Ascending aorta (tissue), 2 donors: ENCODE measurements at places on chromosomes 4 and X.

GRCh38 chr4:177182166-177182565 lies 127.5 kb upstream of the NEIL3 start:
- no peak for DNase-seq

GRCh38 chrX:10636851-10637250 lies 16.5 kb upstream of the MID1 start:
- DNase-seq, result no peak

DNA sequence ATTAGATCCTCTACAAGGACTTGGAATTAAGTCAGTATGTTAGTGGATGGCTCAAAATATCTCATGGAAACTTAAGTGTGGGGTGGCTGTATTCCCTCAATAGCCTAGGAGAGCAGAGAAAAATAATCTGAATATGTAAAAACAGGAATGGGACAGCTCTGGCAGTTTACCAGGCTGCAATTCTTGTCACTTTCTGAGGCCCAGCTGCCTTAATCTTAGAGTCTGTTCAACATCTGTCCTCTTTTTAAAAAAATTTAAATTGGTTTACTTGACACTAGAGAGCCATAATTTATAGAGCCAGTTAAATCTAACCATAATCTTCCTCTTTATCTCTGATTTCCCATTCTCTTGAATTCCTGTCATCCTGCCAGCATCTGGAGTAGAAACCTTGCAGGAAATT lies 109.2 kb upstream of the CXCL13 start:
- no peak for DNase-seq

- DNase-seq, result no peak
Observed at GRCh38 chr4:151266497-151266896, 10.5 kb upstream of the PRSS48 start.

DNA sequence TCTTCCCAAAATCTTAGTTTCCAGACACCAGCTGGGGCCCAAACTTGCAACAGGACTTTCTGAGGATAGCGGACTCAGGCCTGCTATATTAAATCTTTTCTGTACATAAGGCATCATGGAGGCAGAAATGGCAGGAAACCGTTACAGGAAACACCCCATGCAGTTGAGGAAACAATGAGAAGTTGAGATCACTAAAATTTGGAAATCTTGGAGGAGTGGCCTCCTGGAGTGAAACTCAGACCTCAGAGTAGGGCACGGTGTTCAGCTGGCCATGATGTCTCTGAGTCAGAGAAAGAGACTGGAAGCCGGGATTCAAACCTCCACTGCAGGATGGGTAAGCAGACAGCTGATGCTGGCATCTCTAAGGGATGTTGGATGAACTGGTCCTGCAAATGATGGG lies 372.6 kb upstream of the CTSO start:
- DNase-seq, result no peak

DNA sequence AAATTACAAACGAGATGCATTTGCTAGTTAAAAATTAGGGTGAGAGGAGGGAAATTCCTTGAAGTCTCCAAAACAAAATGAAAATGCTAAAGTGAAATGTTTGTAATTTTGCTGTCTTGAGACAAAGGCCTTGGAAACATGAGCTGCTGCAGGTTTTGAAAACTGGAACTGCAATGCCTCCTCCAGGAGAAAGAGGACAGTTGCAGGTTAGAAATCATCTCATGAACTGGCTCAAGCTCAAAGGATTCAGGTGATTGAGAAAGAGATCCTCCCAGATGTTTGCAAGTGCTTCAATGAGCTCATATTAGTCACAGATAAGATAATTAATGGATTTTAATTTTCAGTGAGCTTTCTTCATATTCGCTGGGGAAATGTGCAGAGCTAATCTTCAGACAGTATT lies 32.4 kb downstream of the SMPX start:
- no peak for DNase-seq

GRCh38 chrX:148381603-148382002 lies 118.8 kb upstream of the AFF2 start:
- DNase-seq, result no peak

- DNase-seq, result no peak
Observed at GRCh38 chr4:143341186-143341755, 4.6 kb downstream of the GAB1 start.

GRCh38 chr4:83556816-83557215 lies 20.9 kb downstream of the GPAT3 start:
- DNase-seq, result no peak

DNA sequence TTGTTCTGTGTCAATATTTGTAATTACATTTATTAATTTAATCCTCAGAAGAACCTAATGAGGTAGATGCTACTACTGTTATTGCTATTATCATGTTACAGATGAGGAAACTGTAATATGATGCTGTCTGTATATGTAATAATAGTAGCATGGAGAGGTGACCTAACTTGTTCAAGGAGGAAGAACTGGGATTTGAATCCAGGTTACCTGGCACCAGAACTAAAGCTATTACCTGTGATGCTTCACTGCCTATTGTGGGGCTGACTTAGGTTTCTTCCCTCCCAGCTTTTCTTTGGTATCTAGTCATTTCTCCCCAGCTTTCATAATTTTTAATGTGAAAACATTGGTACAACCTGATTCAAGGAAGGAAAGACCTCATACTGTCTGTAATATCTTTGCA lies 43.6 kb downstream of the RAPGEF2 start:
- no peak for DNase-seq

DNA sequence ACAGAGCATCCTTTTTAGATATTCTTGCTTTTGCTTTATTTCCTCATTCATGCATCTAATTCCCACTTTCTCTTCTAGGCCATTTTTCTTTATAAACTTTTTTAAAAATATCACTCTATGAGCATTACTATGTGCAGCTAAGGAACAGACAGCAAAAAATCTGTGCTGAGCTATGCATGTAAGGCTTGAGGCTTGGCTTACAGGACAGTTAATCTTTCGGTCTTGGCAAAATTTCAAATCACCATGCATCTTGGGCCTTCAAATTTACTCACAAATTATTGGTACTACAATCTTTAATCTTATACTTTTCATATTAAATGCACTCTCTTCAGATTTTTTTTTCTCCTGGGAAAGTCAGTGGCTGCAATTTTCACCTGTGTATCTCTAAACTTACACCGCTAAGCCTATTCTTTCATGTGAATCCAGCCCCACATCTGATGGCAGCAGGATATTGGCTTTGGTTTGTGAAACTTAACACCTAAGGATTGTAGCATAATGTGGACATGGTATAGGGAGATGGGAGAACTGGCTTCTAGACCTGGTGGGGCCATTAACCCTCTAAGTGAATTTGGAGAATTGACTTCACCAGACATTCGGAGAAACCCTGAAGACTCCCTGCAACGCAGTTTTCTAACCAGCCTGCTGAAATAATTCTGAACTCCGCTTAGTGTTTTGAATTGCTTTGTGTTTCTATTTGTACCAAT lies 278.3 kb downstream of the SPRY1 start:
- DNase-seq, result no peak

GRCh38 chrX:72576141-72576894 lies 3.7 kb upstream of the HDAC8 start:
- no peak for DNase-seq

DNA sequence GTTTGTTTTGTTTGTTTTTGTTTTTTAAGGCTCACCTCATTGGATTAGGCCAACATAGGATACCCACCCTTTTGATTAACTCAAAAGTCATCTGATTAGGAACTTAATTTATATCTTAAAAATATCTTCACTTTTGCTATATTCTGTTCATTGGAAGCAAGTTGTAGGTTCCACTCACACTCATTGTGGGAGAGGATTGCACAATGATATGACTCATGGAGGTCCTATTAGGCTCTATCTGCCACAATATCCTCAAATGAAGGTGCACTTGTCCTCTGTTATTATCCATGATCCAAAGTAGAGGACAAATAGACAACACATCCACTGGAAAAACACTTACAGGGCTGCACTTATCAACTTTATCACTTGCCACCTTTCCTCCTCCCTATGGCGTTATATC lies 60.5 kb upstream of the ADAMTS3 start:
- no peak for DNase-seq

DNA sequence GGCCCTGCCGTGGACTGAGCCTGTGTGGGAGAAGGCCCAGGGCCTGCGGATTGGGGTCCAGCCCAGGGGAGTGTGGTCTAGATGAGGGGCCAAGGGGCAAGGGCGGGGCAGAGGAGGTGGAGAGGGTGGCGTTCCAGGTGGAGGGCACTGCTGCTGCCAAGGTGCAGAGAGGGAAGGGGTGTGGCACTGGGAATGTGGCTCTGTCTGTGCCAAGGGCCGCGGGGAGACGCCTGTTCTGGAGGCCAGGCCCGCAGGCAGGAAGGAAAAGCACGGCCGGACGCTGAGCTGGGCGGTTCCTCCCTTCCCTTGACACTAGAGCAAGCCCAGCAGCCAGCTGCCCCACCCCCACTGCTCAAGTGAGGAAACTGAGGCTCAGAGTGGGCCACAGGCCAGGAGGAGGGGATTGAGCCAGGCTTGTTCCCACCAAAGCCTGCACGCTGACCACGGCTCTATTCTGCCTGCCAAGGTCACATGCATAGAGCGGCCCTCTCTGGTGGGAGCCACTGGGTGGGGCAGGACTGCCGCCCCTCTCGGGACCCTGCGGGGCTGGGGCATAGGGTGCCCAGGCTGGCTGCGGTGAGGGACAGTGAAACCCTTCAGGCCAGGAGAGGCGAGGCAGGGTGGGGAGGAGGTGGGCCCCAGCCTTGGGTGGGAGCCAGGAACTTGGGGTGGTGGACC lies 13.0 kb downstream of the SH3BP2 start:
- DNase-seq, result no peak

DNA sequence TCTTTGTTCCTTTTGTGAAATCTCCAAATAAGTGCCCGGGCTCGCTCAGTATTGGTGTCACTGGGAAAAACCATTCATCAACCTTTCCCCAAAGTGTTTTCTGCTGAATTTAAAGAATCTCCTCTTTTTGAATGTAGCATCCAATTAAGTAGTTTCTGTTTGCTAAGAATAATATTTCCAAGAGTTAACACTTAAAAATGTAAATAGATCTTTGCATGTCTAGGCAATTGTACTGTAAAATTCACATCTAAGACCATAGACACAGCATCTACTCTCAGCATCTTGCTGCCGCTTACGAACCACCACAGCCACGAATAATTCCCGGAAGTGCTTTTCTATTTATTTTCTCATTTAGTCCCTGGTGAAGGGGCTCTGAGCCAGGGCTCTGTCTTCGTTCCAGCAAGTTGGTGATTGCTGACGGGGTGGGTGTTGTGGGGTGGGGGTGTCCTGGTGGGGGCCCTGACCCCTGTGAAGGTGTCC lies 1.4 kb downstream of the NSG1 start:
- no peak for DNase-seq

DNA sequence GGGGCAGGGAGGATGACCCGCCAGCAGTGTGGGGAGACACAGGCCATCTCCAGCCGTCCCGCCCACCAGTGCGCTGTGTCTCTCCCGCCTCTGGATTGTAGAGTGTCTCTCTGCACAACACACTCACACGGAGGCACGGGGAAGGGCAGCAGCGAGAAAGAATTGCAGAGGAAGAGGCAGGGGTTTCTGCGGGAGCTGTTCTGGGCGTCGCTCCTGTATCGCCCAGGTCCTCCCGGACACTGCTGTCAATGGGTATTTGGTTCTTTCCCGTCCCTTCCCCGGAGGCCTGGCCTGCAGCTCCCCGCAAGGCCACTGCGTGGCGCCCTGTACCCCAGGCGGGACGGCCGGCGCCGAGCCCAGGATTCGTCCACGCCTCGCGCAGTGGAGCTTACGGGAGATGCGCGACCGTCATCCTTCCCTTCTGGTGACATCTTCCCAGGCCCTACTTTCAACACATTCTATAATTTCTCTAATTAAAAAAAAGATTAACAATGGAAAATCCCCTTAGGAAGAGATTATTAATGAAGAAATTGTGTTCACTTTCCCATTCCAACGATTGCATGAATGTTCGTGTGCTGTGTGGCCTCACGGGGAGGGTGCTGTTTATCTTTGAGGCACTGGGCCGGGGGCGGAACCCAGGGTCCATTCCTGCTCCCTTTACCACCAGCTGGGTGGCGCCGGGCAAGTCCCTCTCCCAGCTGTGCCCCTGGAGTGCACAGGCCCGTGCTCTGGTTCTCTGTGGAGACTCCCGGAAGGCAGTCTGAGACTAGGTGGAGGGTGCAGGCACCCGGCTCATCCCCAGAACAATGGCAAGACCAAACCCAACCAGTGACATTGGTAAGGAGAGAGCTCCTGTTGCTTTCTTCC lies 95.7 kb downstream of the CPZ start:
- DNase-seq, result no peak

DNA sequence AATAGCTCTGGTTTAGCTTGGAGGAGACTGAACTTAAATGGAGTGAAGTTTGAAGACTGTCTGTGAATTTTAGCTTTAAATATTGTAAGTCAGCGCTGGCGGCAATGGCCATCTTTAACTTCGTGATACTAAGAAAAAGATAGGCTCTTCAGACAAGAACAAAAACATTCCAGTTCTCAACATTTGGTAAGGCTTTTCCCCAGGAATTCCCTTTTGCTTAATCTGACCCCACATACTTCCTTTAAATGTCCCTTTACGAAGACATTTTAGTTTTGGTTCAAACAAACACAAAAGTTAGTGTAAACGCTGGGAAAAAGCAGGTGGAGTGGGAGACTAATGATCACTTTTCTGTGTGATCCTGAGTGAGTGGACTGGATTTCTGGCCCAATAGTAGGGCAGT lies 106.2 kb downstream of the MAML3 start:
- DNase-seq, result no peak

DNA sequence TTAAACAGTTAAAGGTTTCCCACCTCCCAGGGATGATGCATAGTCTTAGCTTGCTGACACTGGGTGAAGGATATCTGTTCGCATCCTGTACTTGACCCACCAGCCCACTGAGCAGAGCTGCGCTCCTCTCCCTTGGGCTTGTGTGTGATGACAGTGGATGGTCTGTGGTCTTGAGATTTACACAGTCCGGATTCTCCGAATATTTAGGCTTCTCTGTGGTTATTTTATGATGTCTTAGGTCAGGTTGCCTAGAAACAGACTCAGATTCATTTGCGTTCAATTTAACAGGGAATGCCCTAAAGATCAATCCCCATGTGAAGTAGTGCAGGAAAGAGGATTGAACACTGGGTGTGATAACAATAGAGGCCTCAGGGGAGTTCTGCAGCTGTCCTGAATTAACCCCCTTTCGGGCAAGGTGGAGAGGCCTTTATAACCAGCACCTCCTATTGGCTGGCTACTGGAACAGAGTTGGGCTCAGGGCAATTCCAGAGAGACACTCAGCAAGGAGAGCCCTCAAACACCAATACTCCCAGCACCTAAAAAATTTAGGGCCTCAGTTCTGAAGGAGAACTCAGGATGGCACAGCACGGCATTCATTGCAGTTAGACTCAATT lies 653.2 kb upstream of the GALNT7 start:
- no peak for DNase-seq

GRCh38 chrX:5775846-5776430 lies 452.7 kb downstream of the NLGN4X start:
- no peak for DNase-seq

DNA sequence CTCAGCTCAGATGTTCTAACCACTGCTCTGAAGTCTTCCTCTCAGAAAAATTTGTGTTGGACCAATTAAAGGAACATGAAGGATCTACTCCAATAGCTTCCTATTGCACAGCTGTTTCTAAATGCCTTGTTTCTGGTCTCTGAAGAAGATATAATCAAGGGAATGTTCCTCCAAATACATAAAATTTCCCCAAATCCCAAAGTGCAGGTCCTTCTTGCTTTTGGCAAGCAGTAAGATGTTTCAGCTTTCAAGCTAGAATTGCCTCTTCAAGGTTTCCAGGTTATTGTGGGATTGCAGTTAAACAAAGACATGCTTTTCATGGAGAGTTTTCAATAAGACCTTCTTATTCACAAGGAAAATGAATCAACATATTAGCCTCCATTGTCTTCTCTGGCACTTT lies 574.5 kb upstream of the SLIT2 start:
- no peak for DNase-seq
